Tibial nerve (tissue), 4 donors: ENCODE measurements at places on chromosomes 2 and 18.

DNA sequence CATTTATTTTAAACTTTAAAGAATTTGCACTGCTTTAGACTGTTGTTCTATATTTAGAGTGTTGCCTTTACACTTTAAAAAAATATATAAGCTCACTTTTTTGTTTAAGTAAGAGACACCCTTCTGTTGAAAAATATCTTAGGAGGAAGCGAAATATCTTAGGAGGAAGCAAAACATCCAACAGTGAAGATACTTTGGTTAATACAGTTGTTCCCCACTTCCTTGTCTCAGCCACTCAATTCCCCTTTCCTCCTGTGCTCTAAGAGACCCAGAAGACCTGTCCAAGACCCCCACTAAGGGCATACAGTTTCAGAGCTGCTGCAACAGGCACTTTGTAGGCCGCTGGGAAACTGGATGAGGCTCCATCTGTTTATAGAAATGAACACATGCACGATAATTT, 5.7 kb downstream of the SERPINB8 start:
- no peak for DNase-seq

GRCh38 chr2:3291750-3292149, 85.9 kb downstream of the EIPR1 start:
- DNase-seq: no peak

- DNase-seq: no peak
Measured at GRCh38 chr2:189613077-189613636, 32.6 kb upstream of the SLC40A1 start.

- no peak for DNase-seq
Measured at GRCh38 chr2:190698895-190699294, 50.0 kb downstream of the NAB1 start.

- DNase-seq: no peak
Measured at GRCh38 chr18:77082316-77082955, 50.1 kb downstream of the MBP start.

- DNase-seq: no peak
Measured at GRCh38 chr2:161969159-161969558, 104.9 kb downstream of the DPP4 start.

- no peak for DNase-seq
Measured at GRCh38 chr18:24778810-24779418, 318.5 kb downstream of the HRH4 start.

DNA sequence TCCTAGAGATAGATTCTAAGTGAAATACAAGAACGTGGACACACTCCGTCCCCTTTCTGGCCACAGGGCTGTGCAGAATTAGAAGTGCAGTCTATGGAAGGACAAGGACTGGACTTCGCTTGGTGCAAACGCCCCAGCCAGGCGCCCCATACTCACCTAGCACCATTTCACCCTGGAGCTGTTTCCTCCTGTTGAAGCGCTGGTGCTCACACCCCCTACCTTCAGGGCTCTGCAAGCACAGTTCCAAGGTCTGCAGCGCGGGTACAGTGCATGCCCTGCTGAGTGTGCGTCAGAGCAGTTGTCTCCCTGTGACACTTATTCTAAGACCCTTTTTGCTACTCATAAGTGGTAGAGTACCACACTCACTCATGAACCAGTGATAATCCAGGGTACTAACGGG, 3.0 kb downstream of the HPCAL1 start:
- no peak for DNase-seq

GRCh38 chr18:63539904-63540510, 2.2 kb upstream of the SERPINB12 start:
- no peak for DNase-seq

DNA sequence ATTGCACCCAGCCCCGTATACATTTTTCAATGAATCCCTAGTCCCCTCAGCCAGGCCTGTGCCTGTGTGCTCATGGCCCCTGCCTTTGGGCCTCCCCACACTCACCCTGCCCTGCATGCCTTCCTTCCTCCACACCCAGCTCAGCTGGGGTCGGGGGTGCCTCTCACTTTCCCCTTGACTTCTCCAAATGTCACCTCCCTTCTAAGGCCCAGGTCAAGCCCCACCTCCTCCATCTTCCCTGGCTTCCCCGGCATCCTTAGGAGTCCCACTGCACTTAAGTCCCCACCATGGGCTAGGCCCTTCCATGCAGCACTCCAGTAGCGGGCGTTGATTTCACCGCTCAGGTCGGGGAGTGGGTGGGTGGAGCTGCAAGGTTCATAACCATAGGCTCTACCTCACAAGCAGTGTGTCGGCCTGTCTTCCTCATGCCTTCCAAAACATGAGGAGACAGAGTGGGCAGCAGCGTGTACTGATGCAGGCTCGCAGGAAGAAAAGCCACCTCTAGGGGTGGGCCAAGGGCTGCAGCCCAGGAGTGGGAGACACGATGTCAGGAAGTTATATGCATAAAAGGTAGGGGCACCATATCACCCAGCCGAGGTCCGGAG, 47.7 kb downstream of the DNMT3A start:
- DNase-seq: no peak

GRCh38 chr2:14194233-14194632, 438.3 kb upstream of the LRATD1 start:
- DNase-seq: no peak

- no peak for DNase-seq
Measured at GRCh38 chr2:181632733-181633401, 24.0 kb downstream of the CERKL start.

DNA sequence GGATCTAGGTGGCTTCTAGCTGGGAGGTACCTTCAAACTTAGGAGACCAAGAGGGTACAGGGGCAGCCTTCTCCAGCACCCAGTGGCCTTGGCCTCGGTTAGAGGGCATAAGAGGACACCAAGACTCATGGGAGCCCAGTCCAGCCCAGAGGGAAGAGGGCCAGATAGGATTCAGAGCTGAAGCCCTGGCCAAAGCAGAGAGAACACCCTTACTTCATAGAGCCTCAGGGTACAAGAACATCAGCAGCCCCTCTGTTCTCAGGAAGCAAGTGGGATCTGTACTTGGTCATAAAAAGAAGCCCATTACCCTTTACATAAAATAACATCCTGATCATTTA, 45.0 kb upstream of the ASPRV1 start:
- DNase-seq: no peak

DNA sequence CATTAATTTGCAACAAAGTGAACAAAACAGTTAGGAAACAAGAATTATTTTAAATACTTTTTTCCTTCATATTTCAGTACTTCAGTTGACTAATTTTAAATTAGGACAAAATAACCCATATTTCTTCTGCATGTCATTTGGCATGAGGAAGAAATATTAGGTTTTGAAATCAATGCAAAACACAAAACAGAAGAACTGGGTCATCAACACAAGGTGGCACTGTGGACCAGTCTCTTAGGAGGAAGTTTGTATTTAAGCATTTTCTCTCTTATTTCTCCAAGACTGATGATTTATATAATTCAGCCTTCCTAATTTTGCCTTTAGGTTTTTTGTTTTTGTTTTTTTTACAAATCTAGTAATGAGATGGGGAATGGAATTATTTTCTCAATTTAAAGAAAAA, 352.8 kb upstream of the KCNH7 start:
- no peak for DNase-seq

- DNase-seq: no peak
Measured at GRCh38 chr18:36128530-36128870, 640 bp downstream of the SLC39A6 start.

GRCh38 chr2:207546822-207547221, 17.1 kb downstream of the CREB1 start:
- DNase-seq: no peak
